GM23248 (cell line): ENCODE measurements at places on chromosomes 2 and 18. TPM values are rescaled to one million over a fixed set of nuclear protein-coding genes. Genes with fewer than 3 reads are reported as not detected.

DNA sequence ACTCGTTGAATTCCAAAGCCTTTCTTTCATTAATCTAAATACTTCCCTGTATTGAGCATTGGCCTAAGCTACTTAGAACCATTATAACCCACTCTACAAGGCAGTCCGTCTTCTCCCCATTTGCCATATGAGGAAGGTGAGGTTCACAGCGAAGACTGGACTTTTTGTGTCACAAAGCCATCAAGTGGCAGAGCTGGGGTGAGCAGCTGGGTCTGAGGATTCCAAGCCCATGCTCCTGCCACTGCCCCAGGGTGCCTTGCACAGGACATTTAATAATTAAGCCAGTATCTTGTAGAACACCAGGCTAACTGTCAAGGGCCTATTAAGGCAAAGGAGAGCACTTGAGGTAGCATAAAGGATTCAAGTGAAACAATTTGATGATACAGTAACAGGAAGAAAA, 68.8 kb upstream of the ZNF397 start:
- no peak for DNase-seq
- no peaks in the 10 kb centered on the region for H3K4me1 ChIP-seq
- H3K27me3 ChIP-seq = 0 out of 2 replicates have a peak, but pooled peaks cover 4% of the 10 kb centered on the region
- no peak overlapping the region for H3K27ac ChIP-seq
- no peaks in the 10 kb centered on the region for H3K36me3 ChIP-seq
- no peak overlapping the region for H3K4me3 ChIP-seq

GRCh38 chr2:230636684-230637271, 75.9 kb upstream of the CAB39 start:
- no peak overlapping the region for H3K27ac ChIP-seq
- no peaks in the 10 kb centered on the region for H3K36me3 ChIP-seq
- H3K27me3 ChIP-seq = no peaks in the 10 kb centered on the region
- H3K4me3 ChIP-seq = no peak overlapping the region

Gene CDK15
- 1.3 and 3.2 TPM in 2 replicates for total RNA-seq

Gene CCDC142
- total RNA-seq = 5.1 and 12.8 TPM in 2 replicates

GRCh38 chr2:219526320-219527075, 12.2 kb downstream of the ASIC4 start:
- DNase-seq = no peak
- no peak overlapping the region for H3K4me3 ChIP-seq
- H3K36me3 ChIP-seq = no peaks in the 10 kb centered on the region
- peaks cover 6% of the 10 kb centered on the region for H3K4me1 ChIP-seq
- H3K27me3 ChIP-seq = peaks cover 19% of the 10 kb centered on the region; the same call in 1 of the 2 replicates

Gene RESP18
- total RNA-seq = not detected in 2 replicates

Gene DLX2
- 2.8 and 4.7 TPM in 2 replicates for total RNA-seq

DNA sequence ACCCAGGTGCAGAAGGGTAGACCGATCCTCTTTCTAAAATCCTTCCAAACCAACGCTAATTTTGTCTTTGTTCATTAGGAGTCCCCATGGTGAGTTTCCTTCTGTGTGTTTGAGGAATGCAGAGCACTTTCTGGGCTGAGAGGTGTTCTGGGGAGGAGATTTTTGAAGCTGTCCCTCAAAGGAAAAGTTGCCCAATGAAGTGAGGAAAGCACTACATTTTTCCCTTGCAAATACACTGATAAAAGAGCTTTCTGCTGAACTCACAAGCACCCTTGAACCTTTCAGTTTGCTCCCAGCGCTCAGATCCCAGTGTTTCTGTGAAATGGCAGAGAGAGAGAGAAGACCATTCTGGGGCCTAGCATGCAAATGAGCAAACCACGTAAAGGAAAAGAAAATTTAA, 299.6 kb upstream of the FANCL start:
- H3K4me1 ChIP-seq = peaks cover 10% of the 10 kb centered on the region; the same call in 1 of the 2 replicates
- no peaks in the 10 kb centered on the region for H3K36me3 ChIP-seq
- H3K27ac ChIP-seq = no peak overlapping the region
- no peak overlapping the region for H3K4me3 ChIP-seq
- H3K27me3 ChIP-seq = no peaks in the 10 kb centered on the region

Gene RAX
- not detected in 2 replicates for total RNA-seq

Gene LBX2
- 0.38 and 4.6 TPM in 2 replicates for total RNA-seq

DNA sequence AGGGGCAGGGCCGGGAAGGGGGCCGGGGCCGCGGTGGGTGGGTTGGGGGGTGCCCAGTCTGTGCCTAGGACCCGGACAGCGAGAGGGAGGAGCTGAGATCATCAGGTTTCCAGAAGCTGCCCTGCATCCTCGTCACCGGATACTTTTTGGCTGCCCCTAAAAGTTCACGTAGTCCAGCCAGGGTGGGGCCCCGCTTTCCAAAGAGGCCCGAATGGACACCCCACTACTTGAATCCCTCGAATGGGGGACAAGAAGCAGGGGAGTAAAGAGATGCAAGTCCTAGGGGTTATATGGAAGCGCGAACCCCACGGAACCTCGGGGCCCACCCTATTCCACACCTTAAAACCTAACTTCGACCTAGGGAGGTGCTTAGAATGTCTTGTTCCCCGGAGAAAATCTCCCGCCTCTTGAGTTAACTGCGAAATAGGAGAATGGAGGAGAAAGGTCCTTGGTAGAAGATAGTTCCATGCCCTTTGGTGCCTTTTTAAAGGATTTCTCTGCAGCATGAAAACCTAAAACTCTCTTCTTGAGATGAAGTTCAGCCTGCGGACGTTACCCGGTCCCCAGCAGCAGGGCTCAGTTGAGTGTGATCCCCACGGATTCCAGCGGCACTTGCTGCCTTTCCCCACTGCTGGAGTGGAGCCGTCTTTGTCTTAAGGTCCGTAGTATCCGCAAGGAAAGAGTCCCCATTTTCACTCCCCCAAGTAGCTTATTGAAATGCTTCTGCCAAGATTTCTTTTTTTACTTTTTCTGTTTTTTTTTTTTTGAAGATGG, 2.1 kb upstream of the RNF152 start:
- peaks cover 9% of the 10 kb centered on the region; the same call in 1 of the 2 replicates for H3K4me1 ChIP-seq
- H3K27ac ChIP-seq = no peak overlapping the region
- peak overlapping the region; percentile 96 for H3K4me3 ChIP-seq

DNA sequence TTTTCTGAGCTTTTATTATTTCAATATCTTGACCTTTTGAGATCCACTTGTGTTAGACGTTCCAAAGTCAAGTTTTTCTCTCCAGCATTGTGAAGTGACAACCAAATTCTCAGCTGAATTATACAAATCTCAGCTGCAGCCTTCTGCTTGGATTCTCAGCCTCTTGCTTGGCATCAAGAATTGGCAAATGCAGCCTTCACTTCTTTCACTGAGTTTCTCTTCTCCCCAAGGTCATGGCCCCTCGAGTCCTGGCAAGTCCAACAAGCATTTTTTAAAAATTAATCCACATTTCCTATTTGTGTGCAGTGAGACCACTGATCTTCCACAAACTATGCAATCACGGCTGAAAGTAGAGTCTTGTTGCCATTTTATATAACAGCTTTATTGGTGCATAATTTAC, 23.4 kb upstream of the SMIM21 start:
- 0 out of 2 replicates have a peak, but pooled peaks cover under 1% of the 10 kb centered on the region for H3K4me1 ChIP-seq
- H3K27ac ChIP-seq = no peak overlapping the region
- no peak for DNase-seq
- no peaks in the 10 kb centered on the region for H3K36me3 ChIP-seq
- H3K27me3 ChIP-seq = 0 out of 2 replicates have a peak, but pooled peaks cover 4% of the 10 kb centered on the region

Gene TMEM237
- 57.5 and 77.5 TPM in 2 replicates for total RNA-seq

GRCh38 chr18:55372209-55372608, 215.8 kb downstream of the TCF4 start:
- H3K27ac ChIP-seq = no peak overlapping the region
- H3K27me3 ChIP-seq = no peaks in the 10 kb centered on the region
- 0 out of 2 replicates have a peak, but pooled peaks cover 5% of the 10 kb centered on the region for H3K4me1 ChIP-seq
- no peaks in the 10 kb centered on the region for H3K36me3 ChIP-seq
- no peak for DNase-seq

Gene MC4R
- total RNA-seq = 0.32 TPM in 1 of 2 replicates, not detected in the other

- H3K27me3 ChIP-seq = no peaks in the 10 kb centered on the region
- H3K4me1 ChIP-seq = peaks cover 12% of the 10 kb centered on the region; the same call in 1 of the 2 replicates
- DNase-seq = no peak
- H3K27ac ChIP-seq = no peak overlapping the region
- H3K4me3 ChIP-seq = no peak overlapping the region
These were observed 118.5 kb upstream of the UNC80 start for GRCh38 chr2:209653134-209653533.

- DNase-seq = peak; percentile 29
- H3K4me1 ChIP-seq = no peaks in the 10 kb centered on the region
- H3K36me3 ChIP-seq = no peaks in the 10 kb centered on the region
- no peaks in the 10 kb centered on the region for H3K27me3 ChIP-seq
These were observed 76.5 kb downstream of the CCDC102B start for GRCh38 chr18:68874361-68874760.

DNA sequence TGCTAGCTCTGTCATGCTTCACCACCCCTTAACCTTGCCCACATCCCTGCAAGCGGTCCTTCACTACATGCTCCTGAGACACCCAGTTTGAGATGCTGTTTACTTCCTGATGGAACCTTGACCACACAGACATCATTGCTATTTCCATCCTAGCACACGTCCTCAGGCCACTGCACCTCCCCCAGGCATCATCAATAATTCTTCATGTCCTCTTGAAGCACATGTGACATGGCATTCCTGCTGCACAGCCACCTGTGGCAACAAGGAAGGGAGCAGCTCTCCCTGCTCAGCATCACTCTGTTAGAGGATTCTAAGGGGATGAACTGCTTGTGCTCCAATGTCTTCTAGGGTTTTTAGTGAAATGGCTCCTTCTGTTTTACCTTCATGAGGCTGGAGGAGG, 26.1 kb upstream of the ST3GAL5 start:
- no peaks in the 10 kb centered on the region for H3K27me3 ChIP-seq
- no peak overlapping the region for H3K27ac ChIP-seq
- no peaks in the 10 kb centered on the region for H3K36me3 ChIP-seq
- H3K4me1 ChIP-seq = peaks cover 40% of the 10 kb centered on the region
- DNase-seq = no peak

GRCh38 chr2:223056701-223057418, 4.9 kb downstream of the KCNE4 start:
- no peaks in the 10 kb centered on the region for H3K36me3 ChIP-seq
- no peaks in the 10 kb centered on the region for H3K27me3 ChIP-seq
- DNase-seq = no peak
- H3K4me3 ChIP-seq = no peak overlapping the region
- peaks cover 20% of the 10 kb centered on the region for H3K4me1 ChIP-seq

DNA sequence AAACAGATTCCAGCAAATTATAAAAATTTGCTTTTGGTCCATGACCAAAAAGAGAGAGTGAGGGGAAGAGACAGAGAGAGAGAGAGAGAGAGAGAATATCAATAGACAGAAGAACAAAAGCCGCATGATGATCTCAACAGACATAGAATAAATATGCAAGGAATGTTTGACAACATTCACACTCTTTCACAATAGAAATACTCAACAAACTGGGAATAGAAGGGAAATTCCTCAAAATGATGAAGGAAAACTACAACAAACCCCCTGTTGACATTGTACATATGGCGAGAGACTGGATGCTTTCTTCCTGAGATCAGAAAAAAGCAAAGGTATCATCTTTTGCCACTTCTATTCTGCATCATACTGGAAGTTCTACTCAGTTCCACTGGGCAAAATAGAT, 309.7 kb downstream of the RAD51AP2 start:
- DNase-seq = peak; percentile 55
- no peaks in the 10 kb centered on the region for H3K27me3 ChIP-seq
- H3K36me3 ChIP-seq = no peaks in the 10 kb centered on the region
- H3K4me1 ChIP-seq = peaks cover 15% of the 10 kb centered on the region

- DNase-seq = no peak
- no peaks in the 10 kb centered on the region for H3K4me1 ChIP-seq
- no peak overlapping the region for H3K4me3 ChIP-seq
These were observed 72.2 kb upstream of the CYRIA start for GRCh38 chr2:16737812-16738211.

- no peaks in the 10 kb centered on the region for H3K27me3 ChIP-seq
- H3K4me1 ChIP-seq = no peaks in the 10 kb centered on the region
- no peak for DNase-seq
- no peaks in the 10 kb centered on the region for H3K36me3 ChIP-seq
These were observed 17.3 kb downstream of the ACMSD start for GRCh38 chr2:134855709-134856108.

GRCh38 chr2:56182420-56182819, 1.4 kb upstream of the CCDC85A start:
- no peak overlapping the region for H3K27ac ChIP-seq
- H3K27me3 ChIP-seq = peaks cover 18% of the 10 kb centered on the region; the same call in 1 of the 2 replicates
- no peak for DNase-seq

- no peaks in the 10 kb centered on the region for H3K4me1 ChIP-seq
- H3K4me3 ChIP-seq = no peak overlapping the region
- H3K27me3 ChIP-seq = no peaks in the 10 kb centered on the region
- H3K27ac ChIP-seq = no peak overlapping the region
These were observed 24.5 kb downstream of the TYMS start for GRCh38 chr18:681985-682384.

Gene TLX2
- total RNA-seq = not detected in 2 replicates

DNA sequence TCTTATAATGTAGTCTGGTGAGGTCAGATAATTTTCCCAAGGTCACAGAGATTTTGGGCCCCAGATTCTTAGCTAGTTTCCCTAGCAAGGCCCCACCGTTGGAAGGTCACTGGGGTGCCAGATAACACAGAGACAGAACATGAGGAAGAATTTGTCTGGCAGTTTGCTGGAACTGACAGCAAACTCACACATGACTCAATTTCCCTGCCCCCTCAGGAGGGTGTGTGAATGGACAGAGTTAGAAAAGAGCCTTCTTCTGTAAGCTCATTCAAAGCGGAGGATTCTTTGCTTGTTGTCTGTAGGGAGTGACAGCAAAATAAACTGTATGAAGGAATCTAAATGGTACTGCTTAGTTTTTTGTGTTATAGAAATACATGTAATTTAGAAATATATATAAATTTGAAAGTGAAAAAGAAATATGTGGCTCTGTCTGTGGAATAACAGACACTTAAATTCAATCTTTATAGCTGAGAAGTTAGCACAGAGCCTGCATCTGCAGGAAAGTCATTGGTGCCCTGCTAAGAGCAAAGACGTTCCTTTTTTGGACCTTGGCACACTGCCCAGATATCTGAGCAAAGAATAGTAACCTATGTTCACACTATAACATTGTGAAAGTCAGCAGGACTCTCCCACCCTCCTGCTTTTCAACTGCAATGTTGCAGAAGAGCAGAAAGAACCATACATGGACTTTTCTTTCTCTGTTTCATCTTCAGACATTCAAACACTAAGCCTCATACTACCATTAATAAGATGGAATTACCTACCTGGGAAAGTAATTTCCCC, 2.1 kb downstream of the MDH1 start:
- H3K4me3 ChIP-seq = 0 out of 2 replicates have a peak overlapping the region, but pooled peaks have one; percentile 98
- H3K27me3 ChIP-seq = no peaks in the 10 kb centered on the region
- H3K27ac ChIP-seq = no peak overlapping the region
- DNase-seq = peak; percentile 31
- peaks cover 26% of the 10 kb centered on the region for H3K4me1 ChIP-seq

DNA sequence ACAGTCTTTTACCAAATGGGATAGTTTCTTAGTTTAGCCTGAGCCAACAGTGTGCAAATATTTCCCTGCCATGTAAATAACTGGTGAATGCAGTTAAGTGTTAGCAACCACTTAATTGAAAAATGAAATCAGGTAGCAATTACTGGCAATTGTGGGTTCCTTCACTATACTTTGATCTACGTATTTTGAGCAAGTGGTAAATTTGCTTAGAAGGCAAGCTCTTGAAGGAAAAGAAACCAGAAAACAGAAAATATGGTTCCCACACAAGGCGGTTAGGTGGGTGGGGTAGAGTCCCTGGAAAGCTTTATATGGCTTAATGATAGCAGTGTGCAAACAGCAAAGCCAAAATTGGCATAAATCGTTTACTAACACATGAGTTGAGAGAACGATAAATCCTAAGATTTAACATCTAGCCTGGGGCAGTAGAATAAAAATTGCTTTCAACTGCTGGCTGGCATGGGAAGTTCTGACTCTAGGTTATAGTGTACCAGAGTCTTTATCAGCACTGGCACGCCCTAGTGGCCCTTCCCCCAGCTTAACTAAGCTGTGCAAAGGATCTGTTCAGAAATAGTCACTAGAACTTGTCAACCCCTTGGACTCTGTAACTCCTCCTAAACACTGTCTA, 17.0 kb downstream of the SLC9A2 start:
- H3K4me1 ChIP-seq = no peaks in the 10 kb centered on the region
- H3K27ac ChIP-seq = no peak overlapping the region
- no peaks in the 10 kb centered on the region for H3K27me3 ChIP-seq
- no peak for DNase-seq
